ENCODE measurements at places on chromosomes 2 and 18.

GRCh38 chr2:173058097-173058496 is 17.5 kb upstream of the MAP3K20 start:
- no peak for DNase-seq

GRCh38 chr2:120077896-120078295 is 65.0 kb downstream of the EPB41L5 start:
- no peak for DNase-seq

DNA sequence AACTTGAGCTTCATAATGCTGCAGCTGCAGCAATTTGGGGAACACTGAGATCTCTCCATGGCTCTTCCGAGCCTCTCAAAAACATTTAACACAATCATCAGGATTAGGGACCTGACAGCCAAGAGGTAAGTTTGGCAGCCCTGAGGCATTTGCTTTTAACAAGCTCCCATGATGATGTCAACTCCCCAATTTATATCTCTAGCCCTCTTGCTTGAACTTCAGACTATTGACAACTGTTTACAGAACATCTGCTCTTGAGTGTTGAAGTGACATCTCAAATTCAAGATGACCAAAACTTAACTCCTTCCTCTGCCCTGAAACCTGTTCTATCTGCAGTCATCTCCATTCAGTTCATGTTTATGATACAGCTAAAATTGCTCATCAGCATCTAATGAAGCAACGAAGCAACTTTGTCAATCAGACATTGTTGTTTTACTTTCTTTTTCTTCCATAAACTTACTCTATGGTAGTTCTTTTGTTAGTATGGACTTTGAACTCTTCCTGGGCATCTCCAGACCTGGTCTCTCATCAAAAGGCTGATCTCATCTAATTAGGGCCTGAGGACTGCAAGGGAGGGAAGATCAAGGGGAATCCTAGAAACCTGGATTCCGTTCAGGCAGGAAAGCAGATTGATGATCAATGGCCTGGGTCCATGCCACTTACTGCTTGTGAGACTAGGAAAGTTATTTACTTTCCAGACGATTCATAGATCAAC is 48.1 kb downstream of the SEMA4F start:
- no peak for DNase-seq

DNA sequence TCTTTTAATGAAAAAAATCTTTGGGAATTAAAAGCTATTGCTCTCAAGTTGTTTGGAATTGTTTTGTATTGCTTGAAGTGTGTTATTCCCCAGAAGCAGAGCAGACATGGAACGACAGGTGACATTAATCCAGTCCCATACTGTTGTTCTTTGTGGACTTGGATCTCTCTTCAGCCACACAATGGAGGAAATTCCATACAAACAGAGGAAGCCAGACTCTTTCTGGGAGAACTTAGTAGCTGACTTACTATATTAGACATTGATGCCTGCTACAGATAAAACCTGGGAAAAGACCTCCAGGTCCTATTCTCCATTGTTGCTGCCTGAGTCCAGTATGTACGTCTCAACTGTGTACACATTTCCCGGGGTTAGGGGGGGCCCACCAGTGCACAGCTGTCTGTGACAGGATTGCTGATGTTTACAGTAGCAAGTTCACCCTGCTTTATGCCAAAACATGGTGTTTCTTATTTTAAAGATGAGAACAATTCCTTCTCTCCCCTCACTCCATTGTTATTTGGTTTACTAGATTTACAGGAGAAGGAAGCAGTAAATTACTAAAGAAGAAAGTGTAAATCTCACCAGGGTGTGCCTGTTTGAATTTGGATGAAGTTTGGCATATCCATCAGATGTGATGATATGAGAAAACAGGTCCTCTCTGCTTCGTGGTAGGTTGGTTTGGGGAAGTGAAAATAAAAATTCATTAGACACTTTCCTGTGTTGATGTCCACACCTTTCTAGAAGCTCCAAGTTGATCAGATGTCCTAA is 142.4 kb upstream of the RBBP8 start:
- DNase-seq, result no peak

- DNase-seq, result no peak
These were observed 260.6 kb downstream of the ANAPC1 start for GRCh38 chr2:111623380-111623779.

- no peak for DNase-seq
These were observed 96.1 kb downstream of the ITGA4 start for GRCh38 chr2:181553244-181553643.

DNA sequence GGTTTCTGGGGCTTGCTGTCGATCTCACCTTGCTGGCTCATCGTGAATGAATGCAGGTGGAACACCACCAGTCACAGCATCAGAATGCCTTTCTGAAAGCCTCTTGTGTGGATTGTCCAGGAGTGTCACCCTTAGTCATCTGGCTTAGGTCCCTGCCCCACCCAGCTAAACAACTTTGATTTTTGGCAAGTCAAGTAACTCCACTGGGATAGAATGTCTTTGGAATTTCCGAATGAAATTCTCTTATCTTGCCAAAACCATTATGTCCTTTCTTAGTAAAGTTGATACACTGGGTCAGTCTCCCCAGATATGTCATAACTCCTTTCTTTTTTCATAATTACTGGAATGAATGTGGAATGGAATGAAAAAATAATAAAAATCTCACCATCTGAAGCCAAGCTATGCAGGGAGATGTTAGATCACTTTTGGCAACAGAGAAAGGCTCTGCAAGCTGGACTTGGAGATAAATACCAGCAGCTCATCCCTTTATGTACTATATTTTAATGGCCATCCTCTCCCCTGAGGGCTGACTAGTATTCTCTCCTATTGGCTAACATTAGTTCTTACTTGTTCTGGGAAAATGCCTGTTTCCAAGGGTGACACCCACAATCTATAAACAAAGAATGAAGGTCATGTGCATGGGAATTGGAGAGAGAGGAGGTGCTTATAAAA is 35.4 kb downstream of the INSIG2 start:
- no peak for DNase-seq

Measured in stimulated activated CD4-positive, alpha-beta T cell treated with anti-CD3 and anti-CD28 coated beads, Interleukin-4, amount 100 ng/mL, for 4 hours (primary cell).